ENCODE measurements at places on chromosomes 13 and 19.

GRCh38 chr19:36398571-36398970, 19.6 kb upstream of the ZFP14 start:
- no peak for DNase-seq

- DNase-seq = no peak
These were observed 39.7 kb upstream of the RNF113B start for GRCh38 chr13:98216711-98217285.

GRCh38 chr19:47272448-47273312, 2.0 kb upstream of the INAFM1 start:
- no peak for DNase-seq

GRCh38 chr13:49053215-49053614, 77.5 kb downstream of the FNDC3A start:
- no peak for DNase-seq

GRCh38 chr13:43363156-43363953, 340.0 kb downstream of the DNAJC15 start:
- no peak for DNase-seq

GRCh38 chr13:112145551-112146360, 78.8 kb downstream of the SOX1 start:
- no peak for DNase-seq

DNA sequence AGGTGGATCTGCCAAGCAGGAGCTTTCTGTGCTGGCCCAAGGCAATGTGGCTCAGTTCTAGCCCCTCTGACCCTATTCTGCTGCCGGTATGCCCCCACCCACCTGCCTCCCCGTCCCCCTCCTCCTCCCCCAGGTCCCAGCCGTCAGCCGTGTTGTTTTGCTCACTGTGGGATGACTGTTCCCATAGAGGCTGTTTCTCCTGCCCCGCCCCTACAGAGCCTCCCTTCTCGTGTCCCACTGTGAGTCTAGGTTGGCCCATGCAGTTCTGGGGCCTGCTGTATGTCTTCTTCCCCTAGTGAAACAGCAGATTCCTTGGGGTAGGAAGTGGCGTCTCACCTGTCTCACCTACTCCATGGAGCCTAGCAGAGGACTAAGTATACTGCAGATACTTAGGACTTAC, 48.8 kb downstream of the ATP11A start:
- DNase-seq = no peak

DNA sequence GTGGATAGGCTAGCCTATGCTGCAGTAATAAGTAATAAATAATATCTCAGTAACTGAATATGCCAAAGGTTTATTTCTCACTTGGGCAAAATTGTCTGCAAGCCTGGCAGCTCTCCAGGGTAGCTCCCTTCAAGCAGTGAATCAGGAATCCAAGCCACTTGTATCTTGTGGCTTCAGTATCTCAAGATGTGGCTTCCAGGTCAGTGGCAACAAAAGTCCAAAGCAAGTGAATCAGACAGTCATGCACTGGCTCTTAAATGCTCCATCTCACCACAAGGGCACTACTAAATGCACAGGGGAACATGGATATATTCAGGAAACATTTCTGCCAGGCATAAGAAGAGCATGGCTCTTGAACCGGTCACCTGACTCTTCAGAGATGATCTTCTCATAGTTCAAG, 126.3 kb downstream of the KCTD12 start:
- no peak for DNase-seq

- no peak for DNase-seq
These were observed 13.0 kb upstream of the SPC24 start for GRCh38 chr19:11168568-11168967.

GRCh38 chr13:91167706-91168385, 179.6 kb upstream of the MIR17HG start:
- no peak for DNase-seq

DNA sequence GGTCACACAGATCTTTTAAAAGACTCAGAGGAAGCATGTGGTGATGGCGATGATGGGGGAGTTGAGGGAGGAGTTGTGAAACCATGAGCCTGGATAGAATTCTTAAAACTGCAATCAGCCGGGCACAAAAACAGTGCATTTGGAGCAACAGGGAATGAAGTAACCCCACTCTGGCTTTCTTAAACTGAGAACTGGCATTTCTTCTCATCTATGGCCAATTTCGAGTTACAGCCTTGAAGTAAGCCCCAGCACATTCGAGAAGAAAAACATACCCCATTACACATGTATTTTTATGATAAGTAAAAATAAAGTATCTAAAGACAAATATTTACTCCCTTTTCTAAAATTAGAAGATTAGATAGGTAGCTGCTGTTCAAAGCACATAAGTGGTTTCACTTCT, 70.1 kb downstream of the DCLK1 start:
- no peak for DNase-seq

GRCh38 chr13:62320129-62321108, 904.8 kb upstream of the PCDH20 start:
- no peak for DNase-seq

DNA sequence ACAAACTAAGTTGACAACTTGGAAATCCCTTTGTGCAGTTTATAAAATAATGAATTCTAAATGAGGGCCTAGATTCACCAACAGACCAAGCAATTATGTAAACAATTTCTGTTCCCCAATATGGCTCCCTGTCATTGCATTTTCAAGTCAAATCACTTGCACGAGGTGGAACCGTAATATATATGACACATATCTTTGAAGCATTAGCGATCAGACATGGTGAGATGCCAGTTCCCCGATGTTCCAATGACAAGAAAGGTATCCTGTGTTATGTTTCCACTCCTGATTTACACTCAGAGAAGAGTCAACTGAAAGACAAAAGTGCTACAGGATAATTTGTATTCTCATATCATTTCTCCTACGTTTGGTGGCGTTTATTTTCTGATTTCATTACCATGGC, 108.5 kb upstream of the TDRD3 start:
- DNase-seq = no peak
